ENCODE measurements at places on chromosomes 7 and 10.

DNA sequence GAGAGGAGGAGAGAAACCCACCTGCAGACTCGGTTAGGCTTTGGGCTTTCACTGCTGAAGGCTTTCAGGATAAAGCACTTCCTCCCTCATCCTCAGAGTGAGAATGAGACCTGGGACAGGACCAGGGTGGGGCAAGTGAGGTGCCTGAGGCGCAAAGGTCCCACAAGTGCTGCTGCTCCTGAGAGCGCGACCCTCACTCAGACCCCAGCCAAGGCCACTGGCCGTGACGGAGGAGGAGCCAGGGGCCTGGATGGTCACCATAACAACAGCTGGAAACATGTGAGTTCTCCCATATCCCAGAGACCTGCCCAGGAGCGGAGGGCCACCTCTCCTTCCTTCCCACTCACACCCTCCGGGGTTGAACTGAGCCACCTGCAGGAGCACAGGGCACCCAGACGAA lies 46.9 kb upstream of the MKRN1 start:
- no peak for DNase-seq

GRCh38 chr7:33591490-33591889 lies 313.8 kb upstream of the BMPER start:
- DNase-seq = no peak

GRCh38 chr10:104842704-104843103 lies 201.6 kb downstream of the SORCS3 start:
- DNase-seq = no peak

GRCh38 chr10:1624240-1624639 lies 113.1 kb downstream of the ADARB2 start:
- DNase-seq = no peak

- peak; percentile 1 for DNase-seq
These were observed 185.7 kb upstream of the AUTS2 start for GRCh38 chr7:69412331-69413146.

DNA sequence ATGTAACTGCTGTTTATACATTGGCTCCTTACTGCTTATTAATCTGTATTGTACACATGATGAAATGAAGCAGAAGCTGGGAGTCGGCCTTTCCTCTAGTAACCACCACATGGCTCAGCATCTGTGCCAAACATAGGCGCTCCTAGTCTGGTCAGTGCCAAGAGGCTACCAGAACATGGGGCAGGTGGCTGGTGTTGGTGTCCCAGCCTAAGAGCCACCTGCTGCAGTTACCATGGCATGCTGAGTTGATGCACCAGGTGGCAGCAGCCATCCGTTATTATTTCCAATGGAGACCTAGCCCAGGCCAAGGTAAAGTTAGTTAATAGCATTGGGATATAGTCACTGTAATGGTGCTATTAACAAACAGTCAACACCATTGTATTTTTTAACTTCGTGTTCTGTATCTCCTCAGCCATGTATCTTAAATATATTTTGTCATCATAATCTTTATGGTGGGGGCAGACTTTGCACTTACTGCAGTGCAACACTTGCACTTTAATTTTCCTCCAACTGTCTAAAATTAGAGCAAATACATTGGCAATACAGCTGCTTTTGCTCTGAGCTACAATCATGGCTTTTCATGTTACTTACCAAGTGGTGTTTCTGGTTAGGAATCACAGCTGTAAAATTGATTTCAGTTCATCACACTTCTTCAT lies 33.1 kb downstream of the HBP1 start:
- peak; percentile 23 for DNase-seq

- no peak for DNase-seq
These were observed 171.9 kb upstream of the LRRN3 start for GRCh38 chr7:110918949-110919548.

DNA sequence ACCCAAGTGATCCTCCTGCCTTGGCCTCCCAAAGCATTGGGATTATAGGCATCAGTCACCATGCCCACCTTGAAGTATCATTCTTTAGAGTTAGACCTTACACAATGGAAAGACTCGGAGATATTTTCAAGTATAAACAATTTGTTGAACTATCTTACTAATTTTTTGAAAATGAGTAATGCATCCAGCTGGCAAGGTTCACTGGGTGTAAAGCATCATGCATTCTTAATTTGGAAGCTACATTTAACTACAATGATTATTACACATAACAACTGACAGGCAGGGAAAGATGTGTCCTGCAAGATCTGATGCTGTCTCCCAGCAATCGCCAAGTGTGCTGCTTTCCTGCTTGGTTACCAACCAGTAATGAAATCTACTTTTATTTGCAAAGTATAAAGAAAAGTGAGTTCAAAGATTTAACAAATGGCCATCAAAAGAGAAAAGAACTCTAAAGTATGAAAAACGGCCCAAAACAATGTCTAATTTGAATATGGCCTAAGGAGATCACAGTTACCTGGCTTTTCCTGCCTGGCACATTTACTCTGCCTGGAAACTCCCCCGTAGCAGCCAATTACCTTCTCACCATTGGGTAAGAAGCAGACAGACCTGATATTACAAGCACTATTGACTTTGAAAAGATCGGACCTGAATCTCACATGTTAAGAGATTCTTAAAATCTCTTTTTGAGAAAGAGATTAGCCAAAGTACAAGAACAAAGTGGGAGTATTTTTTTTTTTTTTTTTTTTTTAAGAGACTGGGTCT lies 59.3 kb upstream of the NMT2 start:
- DNase-seq = no peak

DNA sequence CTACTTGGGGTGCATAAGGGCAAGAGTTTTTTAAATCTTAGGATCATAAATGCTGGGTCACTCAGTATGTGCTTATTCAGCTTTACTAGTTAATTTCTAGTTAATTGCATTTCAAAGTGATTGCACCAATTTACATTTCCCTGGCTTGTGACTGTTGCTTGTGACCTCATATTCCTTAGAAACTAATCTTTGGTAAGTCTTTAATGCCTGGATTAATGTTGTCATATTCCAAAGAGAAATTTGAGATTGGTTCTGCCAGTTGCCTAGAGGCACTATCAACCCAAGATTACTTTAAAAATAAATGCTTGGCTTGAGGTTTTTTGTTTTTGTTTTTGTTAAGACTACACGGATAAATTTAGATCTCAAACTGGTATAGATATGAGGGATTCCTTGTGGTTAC lies 103.1 kb downstream of the ANK3 start:
- no peak for DNase-seq

- no peak for DNase-seq
These were observed 1.9 kb upstream of the HOXA5 start for GRCh38 chr7:27145165-27145913.

GRCh38 chr10:122417667-122418066 lies 36.8 kb upstream of the ARMS2 start:
- DNase-seq = no peak

DNA sequence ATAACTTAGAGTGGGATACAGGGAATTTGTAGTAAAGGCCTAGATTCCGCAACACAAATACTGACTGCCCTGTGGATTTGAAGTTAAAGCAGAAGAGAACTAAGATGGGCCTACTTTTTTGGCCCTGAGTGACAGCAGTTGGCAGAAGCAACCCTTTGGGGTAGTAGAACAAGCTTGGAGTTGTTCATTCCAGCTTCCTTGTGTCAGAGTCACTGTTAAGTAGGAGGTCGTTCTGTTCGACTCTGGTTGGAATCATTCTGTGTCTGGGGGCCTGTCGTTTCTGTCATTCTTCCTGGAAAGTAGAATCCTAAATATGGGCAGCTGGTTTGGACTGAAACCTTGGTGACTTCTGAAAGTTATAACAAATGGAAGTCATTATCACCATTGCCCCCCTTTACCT lies 865.9 kb downstream of the LRMDA start:
- no peak for DNase-seq

- no peak for DNase-seq
These were observed 118.2 kb downstream of the VPS50 start for GRCh38 chr7:93350338-93350737.

DNA sequence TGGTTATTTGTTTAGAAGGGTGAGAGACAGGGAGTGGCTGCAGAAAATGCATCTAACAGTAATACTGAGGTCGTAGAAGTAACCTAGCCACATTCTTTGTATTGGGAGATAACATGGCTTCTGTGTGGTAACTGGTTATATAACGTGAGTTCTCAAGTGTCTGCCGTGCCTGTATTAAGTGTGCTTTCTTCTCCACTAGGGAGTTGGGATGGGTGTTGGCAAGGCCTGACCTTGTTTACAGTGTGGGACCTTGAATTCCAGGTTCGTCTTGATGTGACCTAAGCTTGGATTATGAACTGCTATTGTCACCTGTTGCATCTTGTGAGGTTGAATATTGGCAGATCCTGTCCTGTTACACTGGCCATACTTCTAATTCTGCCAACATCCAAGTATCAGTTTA lies 145.3 kb upstream of the NAMPT start:
- DNase-seq = no peak

GRCh38 chr10:132813560-132814468 lies 27.9 kb upstream of the NKX6-2 start:
- no peak for DNase-seq

DNA sequence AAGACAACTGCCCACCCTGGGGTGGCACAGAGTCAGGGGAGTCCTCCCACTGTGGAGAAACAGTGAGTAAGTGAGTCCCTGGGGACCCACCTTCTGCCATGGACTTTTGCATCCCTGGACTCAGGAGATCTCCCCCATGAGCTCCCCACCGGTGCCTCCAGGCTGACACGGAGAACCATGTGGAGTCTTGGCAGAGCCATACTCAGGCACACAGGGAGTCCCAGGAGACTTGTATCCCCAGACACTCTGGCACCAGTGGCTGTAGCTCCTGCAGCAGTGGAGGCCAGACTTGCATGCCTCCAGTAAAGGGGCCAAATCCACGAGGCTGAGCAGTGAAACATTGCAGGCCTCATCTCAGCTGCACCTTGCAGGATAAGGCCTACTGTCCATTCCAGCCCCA lies 791.4 kb downstream of the PCDH15 start:
- DNase-seq = no peak

DNA sequence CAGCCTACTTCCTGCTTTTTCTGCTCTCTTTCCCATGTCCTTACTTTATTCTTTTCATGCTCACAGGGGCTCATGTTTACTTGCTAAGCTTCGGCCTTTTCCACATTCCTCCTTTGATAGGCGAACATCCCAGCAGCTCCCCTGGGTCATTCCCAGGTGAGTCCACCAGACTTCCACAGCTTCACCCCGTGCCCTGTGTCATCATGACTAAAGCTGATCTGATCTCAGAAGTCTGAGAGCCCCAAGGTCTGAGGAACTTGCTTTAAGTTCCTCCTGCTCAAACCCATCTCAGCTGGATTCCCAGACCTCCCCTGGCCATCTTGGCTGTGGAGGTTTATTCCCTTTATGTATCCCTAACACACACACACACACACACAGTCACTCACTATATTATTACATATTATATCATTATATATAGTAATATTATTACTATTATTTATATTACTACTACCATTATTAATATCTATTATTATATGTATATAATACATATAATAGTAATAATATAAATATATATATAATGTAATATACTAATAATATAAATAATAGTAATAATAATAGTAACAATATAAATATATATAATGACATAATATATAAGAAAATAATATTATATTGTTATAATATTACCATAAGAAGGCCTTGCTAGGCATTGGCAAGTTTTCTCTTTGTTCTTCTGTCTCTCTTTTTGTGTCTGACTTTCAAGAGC lies 295.9 kb downstream of the PTEN start:
- DNase-seq = no peak

GRCh38 chr10:97360705-97361536 lies 26.4 kb upstream of the FRAT2 start:
- DNase-seq = no peak

GRCh38 chr10:124494046-124494807 lies 32.6 kb downstream of the LHPP start:
- no peak for DNase-seq

- peak; percentile 10 for DNase-seq
These were observed 35.3 kb upstream of the HIBADH start for GRCh38 chr7:27697861-27698430.

DNA sequence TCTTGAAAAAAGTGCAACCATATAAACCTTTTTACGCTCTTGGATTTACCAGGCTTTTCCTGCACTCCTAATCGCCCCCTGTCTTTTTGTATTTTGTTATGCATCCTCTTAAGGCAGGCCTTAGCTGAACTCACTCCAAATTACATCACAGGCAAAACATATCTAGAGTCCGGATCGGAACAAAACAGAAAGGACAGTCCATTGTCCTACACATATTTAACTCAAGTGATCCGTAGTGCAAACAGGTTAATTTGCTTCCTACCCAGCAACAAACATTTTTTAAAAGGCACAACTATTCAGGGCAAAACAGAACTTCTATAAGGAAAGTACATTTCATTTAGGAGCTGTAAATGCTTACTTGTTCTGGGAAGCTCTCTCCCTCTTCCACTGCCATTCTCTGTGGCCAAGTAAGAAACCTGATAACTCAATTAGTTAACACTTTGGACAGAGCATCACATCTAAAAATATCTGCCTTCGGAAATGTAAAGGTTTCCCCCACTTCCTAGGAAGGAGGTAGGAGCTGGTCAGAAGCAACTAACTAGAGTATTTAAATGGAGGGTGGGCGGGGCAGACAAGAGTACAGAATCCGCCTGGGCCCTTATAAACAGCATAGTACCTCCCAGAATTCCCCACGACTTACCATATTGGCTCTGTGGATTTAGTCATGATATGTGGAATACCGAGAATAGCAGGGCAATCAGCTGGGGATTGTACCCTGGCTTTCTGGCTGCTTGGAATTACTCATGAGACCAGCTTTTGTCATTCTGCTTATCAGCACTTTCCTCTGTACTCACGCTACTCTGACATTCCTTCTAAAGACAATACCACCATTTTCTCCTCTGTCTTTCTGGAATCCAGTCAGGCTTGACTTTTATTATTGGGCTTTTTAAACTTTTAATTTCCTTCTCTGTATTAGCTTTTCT lies 89.5 kb downstream of the ANK3 start:
- DNase-seq = no peak

- peak; percentile 39 for DNase-seq
These were observed 261.1 kb upstream of the CSTF2T start for GRCh38 chr10:51960494-51960895.

GRCh38 chr7:111051832-111052231 lies 39.1 kb upstream of the LRRN3 start:
- no peak for DNase-seq

DNA sequence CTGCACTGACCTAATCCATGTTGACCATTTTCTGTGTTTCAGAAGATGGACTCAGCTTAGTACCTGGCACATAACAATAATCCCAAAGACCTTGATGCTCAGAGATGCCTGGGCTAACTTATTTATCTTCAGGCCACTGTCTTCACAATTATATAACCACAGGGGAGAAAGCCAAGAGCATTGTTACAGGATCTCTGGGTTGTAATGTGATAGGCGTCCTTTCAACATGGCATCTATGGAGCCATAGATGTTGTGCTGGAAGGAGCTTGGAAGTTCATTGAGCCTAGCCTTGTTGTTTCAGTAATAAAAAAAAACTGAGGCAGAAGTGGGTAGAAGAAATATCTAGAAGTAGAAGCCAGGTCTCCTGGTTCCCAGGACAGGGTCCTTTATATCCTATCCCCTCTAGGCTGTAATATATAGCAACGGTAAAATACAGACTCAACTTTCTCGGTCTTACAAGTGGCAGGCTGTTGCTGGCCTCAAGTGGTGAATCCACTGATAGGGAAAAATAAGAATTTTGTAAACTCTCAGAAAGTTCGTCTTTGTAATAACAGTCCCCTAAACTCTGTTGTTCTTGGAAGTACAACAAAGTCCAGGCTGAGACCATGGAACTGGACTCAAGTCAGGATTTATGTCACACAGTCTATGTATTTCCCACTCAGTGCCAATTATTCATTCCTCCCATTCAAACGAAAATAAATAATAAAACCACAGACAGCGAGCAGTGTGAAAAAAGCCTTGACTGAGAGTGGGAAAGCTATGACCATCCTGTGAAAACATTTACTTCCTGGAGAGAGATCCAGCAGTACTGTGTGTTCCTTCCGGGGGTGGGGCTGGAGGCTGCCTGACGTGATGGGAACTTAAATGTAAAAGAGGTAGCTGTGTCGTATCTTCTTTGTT lies 277.6 kb downstream of the REEP3 start:
- no peak for DNase-seq
